ENCODE measurements at places on chromosomes 1 and 21.

DNA sequence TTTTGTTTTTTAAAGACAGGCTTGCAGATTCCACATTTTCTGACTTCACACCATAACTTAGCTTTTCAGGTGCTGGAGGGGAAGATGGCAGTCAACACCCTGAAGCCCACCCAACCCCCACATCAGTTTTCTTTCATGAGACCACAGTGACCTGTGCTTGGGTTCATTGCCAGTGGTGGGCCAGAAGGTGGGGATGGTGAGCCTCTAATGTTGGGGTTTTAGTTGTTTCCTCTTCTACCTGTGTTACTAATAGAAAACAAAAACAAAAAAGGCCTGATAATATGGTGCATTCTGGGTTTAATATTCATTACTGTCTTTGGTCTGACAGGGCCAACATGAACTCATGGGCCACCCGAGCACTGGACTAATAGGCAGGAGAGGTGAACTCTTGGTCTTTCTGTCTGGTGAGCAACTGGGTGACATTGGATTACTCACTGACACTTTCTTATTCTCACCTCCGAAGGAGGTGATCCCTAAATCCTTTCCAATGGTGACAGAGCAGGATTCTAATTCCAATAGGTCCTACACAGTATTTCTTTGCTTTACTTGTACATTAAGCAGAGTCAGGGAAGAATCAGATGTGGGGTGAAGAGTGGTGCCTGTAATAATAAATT, 132.8 kb downstream of the CLIC6 start:
- peak; percentile 3 for DNase-seq

DNA sequence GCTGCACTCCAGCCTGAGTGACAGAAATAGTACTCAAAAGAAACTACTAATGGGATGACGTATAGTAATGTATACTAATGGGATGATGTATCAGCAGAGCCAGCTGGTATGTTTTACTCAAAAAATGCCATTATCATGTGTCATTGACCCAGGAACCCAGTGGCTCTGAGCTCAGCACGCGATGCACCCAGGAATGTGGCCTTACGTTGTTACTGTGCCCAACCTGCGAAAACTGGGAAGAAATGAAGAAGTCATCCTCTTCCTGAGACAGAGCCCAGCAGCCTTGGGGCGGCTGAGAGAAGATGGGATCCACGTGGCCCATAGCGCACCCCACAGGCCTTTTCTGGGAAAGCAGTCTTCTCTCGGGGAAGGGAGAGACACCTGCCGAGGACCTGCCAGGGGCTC, 8.8 kb downstream of the UBE2J2 start:
- DNase-seq, result no peak

DNA sequence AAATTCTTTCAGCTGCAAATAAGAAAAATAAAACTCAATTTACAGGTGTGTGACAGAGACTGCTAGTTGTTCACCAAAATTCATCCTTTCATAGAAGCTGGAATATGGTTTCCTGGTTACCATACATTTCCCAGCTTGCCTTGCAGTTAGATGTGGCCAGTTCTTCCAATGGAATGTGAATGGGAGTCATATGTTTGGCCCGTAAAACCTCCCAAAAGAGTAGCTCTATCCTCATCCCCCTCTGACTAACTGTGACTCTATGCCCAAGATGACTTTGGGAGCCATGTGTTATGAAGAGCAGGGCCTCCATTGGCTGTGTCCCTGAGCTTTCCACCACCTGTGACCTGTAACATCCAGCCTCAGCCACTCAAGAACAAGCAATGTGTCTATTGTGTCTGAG, 90.6 kb upstream of the NGF start:
- no peak for DNase-seq

DNA sequence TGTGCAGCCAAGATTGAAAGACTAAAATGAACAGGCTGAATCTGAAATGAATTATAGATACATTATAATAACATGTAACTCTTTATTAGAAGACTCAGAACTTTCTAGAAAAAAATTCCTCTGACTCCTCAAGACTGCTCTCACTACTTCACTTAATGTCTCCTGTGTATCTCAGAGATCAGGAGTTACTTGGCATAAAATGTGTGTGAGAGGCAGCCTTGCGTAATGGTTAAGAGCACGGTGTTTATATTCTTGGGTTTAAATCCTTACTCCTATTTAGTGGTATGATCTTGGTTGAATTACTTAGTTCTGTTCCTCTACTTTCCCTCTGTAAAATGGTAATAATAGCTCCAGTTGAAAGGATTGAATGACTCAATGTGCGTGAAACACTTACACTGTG, 634.9 kb downstream of the LTN1 start:
- no peak for DNase-seq

- no peak for DNase-seq
These were observed 16.5 kb downstream of the SLC27A3 start for GRCh38 chr1:153791648-153792253.

DNA sequence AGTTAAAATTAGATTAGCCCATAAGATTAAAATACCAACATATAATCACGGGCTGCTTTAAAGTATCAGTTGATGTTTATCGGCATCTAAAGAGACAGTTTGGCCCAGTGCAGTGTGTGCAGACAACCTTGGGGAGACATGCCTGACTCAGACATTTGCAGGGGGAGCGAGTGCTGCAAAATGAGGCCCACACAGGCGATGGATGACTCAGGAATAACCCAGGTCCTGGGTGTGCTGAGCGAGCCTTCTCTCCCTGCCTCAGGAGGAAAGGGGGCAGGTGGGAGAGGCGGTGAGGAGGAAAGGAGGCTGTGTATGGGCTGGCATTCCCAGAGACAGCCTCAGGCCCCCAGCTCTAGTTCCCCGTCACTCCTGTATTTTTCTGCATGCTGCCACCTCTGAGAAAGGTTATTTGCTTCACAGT, 9.0 kb downstream of the SLC9A1 start:
- DNase-seq, result no peak

GRCh38 chr1:27332536-27333281, 9.1 kb upstream of the SYTL1 start:
- peak; percentile 66 for DNase-seq

DNA sequence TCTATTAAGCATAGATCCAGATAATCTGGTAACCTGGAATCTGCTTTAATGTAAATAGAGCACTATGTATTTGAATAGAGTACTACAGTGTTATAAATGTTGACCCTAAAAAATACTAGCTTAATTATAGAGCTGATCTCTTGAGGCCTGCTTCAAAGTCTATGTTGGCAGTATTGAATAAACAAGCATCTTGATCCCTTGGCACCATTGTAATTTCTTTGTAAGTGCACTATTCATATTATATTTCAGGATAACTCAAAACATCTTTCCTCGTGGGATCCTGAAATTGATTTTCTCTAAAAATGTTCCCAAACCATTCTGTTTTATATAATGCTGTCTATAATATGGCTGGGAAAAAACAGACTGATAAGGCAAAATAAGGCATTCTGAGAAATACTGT, 10.8 kb downstream of the CTTNBP2NL start:
- no peak for DNase-seq

DNA sequence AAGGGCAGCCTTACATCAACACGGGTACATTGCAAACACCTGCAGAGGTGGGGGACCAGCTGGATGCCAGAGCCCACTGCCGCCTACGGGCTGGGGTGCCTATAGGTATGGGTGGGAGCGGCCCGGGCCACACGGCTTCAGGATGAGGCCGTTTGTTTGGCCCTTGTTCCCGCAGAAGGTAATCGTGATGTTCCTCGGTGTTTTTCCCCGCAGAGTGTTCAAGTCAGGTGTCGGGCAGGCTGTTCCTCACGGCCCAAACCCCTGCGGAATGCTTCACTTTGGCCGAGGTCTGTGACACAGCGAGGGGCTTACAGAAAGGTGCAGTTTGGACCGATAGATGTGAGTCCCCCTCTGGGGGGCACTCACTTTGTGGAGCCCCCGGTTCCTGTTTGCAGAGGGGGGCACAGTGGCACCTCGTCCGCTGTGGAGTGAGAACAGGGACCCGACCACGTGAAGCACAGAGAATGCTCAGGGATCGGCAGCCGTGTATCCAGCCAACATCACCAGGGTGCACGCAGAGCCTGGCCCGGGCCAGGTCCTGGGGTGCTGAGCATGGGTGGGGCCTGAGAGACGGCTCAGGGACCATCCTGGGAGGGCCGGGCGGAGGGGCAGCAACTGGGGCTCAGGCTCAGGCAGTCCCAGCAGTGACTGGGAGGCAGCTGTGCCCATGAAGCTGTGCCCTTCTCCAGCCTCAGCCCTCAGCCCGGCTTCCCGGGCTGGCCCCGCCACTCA, 453 bp upstream of the TTLL10 start:
- no peak for DNase-seq

DNA sequence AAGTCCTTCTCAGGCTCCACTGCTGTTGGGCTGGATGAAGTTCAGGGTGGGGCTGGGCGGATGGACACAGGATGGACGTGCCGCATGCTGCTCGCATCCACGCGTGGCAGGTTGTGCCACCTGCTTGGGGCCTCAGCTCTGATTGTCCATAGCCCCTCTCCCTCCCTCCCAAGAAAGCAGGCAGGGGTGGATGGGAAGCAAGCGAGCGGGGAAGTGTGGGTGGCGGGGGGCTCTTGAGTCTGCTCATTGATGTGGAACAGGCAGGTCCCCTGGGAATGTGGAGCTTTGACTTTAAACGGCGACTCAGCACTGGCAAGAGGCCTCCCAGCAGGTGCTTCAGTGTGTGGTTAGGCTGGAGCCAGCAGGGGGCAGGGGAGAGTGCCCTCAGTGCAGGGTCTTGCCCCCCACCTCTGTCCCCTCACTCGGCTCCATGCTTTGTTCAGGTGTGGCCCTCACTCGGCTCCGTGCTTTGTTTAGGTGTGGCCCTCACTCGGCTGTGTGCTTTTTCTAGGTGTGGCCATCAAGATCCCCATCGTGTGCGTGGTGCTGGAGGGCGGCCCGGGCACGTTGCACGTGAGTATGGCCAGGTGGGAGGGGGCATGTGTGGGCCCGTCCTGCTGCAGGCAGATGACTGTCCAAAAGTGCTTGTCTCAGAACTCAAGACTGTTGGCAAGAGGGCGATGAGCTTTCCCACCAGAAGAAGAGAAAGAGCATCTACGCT, 23.9 kb downstream of the TRPM2 start:
- DNase-seq, result no peak

GRCh38 chr21:38505654-38506523, 7.6 kb upstream of the ERG start:
- DNase-seq, result peak; percentile 34

DNA sequence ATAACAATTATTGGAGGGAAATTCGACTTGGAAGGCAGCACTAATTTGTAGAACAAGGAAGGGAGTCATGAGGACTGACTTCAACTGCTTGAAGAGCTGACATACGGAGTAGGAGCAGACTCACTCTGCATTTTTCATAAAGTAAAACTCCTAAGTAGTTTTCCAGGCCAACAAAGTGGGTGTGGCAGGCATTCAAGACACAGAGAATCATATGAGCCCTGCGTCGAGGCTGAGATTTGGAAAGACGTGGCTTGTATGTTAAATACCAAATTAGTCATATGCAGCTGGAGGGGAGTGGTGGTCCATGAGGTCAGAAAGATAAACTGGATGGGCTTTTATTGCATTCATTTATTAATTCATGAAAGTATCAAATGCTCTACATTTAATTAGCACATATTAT, 255.7 kb upstream of the JUN start:
- DNase-seq, result no peak

GRCh38 chr1:67401443-67401842, 28.8 kb downstream of the SERBP1 start:
- no peak for DNase-seq

DNA sequence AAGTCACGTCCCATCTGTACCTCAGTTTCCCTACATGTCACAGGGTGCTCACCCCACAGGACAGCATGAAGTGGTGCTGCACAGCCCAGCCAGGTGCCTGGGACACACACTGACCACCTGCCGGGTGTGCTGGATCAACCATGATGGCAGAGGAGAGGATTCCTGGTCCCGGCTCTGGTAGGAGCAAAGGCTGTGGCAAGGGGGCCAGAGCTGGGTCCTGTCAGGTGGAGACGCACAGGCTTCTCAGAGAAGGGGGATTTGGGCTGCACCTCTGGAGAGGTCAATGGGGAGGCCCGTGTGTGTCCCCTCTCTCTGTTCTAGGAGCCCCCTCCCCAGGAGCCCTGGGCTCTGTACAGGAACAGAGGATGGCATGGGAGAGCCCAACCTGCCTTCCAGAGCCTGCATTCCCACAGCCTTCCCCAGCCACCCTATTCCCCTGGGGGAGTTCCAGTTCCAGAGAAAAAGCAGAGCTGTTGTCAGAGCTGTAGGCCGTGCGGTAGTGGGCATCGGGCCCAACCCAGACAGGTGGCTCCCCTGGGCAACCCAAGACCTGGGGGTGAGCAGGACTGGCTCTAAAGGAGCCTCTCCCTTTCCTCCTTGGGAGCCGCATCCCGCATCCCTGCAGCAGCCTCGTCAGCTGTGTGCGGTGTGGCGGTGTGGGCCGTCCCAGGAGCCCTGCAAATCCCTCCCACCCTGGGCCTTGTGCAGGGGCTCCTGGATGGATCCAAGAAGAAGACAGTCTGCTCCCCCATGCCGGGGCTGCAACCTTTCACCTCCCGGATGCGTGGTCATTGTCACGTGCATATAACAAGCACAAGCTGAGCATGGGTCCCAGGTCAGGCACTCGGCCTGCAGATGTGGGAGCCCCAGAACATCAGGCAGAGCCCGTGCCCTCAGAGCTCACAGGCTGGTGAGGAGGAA, 2.9 kb upstream of the TFF3 start:
- DNase-seq, result no peak

- peak; percentile 98 for DNase-seq
These were observed 410.6 kb downstream of the NTNG1 start for GRCh38 chr1:107551456-107551855.

DNA sequence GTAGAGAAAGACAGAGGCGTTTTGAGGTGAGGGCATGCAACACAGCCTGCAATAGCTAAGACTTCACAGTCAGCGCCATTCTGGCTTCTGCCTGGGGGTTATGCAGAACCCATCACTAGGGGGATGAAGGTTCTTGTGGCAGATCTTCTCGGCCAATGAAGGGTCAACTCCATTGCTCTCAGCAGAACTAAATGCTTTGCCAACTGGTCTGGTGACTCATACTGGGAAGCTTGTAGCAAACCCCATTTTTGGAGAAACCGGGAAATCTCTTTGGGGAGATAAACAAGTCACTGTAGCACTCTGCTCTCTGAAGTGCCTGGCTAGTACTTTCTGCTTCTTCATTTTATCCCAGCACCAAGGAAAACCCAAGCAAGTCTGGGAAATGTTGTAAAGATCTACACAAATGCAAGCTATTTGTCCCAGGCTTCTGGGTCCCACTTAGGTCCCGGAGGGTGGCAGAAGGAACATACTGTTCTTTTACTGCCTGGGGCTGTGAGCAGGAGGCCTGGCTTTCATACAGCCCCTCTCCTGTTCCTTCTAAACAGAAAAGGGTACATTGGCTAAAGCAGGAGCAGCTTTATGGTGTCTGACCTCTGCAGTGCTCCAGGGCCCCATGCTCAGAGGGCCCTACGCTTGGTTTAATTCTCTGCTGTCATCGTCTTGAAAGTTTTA, 28.8 kb downstream of the SHISA4 start:
- no peak for DNase-seq

DNA sequence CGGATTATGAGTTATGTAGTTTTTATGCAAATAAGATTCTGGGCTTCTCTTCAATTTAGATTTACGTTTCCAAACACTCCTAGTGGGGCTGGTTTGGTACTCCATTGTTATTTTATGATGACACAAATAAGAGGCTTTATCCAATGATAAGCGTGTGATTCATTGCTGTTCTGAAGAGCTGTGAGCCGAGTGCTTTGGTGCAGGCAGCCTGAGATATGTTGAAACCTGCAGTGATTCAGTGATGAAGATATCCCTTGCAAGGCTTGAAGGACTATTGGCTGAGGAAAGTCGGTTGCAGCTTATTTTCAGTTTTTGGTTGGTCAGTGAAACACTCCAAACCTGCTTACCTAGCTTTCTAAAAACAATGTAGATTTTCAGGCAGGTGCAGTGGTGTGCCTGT, 112.2 kb downstream of the RYR2 start:
- no peak for DNase-seq

Data from G401 (cell line).